ENCODE measurements at places on chromosomes 3 and 15.

- DNase-seq, result no peak
Observed at GRCh38 chr15:89673165-89673512, 6.0 kb downstream of the PLIN1 start.

DNA sequence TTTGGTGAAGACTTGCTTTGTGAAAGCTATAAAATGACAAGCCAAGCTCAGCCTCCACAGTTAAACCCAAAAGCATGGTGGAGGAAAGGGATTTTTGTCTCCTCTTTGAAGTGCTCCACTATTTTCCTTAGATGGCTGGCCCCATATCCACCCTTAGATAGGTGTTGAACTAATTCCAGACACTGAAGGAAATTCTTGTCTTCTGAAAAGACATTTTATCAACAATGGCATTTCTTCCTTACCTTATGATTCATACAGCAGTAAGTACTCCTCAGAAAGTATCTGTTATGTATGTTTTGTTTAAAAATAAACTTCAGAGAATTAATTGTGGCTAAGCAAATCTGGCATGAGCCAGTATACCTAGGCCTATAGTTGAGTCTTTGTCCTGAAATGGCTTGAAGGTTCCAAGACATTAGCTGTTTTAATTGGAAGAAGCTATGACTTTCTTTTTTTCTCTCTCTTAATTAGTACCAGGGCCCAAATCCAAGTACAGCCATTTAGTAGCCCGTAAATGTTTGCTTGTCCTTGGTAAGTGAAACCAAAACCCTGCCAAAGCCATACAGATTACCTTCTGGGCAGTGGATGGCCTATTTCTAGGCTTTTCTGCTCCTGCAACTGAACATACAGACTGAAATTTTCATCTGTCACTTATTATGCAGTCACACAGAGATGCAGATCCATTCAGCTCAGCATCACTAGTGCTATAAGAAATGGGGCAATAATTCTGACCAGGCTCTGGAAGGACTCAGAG, 5.1 kb upstream of the BFSP2 start:
- no peak for DNase-seq

DNA sequence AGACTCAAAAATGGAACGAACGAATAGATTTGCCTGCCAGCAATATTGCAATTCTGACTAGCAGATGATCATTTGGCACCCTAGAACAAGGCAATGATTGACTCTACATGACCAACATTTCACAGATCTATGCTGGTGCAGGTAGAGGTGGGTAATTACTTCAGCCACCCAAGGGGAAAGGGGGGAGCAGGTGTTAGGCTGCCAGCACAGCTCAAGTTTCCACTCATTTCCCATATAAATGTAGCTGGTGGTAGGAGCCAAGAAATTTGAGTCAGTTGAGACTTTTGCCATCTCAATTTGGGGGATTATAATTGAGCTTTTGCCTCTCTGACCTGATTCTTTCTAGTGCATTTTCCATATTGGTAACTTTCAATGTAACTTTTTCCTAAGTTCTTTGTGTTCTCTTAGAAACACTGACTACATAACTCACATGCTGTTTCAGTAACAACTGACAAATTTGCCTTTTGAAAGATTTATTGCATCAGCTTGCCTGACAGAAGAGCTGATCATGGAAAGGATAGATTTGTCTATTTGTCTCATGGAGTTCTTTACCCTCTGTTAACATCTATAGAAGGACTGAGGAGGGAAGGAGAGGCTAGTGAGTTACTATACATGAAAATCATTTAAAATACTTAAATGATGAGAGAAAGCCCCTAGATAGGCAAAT, 902.5 kb downstream of the ZPLD1 start:
- no peak for DNase-seq

DNA sequence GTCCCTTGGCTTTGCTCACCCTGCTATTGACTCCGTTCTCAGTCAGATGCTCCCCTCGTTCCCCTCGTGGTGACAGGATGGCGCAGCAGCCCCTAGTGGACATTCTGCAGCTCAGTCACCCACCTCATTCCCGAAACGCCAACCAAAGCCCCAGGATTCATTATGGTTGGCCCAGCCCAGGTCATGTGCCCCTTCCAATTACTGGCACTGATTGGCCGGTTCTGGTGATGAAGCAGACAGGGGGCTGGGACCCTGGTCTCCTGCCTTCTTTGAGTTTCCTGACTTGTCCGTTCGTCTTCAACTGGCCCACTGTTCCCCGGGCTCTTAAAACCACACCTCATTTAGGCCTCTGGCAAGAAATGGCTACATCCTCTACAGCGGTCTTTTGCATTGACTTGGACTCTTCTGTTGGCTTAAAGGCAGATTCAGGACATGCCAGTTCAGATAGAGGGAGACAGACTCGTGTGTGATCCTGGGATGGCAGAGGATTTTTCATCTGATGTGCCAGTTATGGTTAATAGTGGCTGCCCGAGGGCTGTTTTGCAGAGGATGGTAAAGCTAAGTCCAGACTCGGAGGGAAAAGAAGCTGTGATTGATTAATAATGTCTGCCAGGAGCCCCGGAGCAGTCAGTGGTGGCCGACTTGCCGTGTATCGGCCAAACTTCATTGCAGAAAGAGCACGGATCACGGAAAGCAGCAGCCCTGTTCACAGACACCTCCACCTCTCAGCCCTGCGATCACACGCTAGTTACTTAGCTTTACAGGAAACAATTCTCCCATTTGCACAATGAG, 37.8 kb downstream of the LSM3 start:
- no peak for DNase-seq

GRCh38 chr3:175495331-175495730, 636.2 kb downstream of the NAALADL2 start:
- DNase-seq, result no peak

All from stimulated activated CD8-positive, alpha-beta memory T cell treated with anti-CD3 and anti-CD28 coated beads, Interleukin-12 subunit alpha, Interleukin-12 subunit beta, amount 100 ng/mL, for 1 hour (primary cell).